ENCODE measurements at places on chromosomes 4 and X.

DNA sequence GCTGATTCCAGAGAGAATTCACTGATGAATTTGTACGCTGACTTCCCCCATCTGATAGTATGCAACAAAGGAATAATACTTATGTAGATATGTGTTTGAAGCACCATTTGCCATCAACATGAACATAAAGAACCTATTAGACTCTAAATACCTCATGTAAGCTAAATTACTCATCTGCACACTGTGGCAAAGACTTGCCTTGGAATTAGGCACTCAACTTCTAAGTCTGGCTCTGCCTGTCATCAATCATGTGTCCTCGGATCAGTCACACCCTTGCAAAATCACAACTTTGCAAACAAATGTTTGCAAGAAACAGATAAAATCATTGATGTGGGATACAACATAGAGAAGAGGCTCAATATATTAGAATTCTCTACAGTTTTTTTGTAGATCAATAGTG lies 169.9 kb upstream of the LDB2 start:
- DNase-seq: no peak

- no peak for DNase-seq
These were observed 46.4 kb downstream of the KDR start for GRCh38 chr4:55078987-55079386.

DNA sequence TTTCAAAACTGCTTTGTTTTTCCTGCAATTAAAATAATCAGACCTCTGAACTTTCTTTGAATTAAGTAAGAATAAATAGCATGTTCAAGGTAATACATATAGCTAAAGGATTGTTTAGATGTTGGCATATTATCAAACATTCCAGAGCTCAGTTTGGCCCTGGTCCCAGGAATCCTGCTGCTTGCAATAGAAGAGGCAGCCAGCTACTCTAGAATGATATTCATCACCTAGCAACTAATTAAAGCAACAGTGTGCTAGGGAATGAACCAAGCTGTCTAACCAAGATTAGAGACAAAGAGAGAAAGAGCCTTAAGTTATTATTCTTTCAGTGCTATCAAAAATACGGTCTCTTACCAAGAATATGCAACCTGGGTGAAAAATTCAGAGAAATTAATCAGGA lies 460.9 kb downstream of the GABRG1 start:
- no peak for DNase-seq

DNA sequence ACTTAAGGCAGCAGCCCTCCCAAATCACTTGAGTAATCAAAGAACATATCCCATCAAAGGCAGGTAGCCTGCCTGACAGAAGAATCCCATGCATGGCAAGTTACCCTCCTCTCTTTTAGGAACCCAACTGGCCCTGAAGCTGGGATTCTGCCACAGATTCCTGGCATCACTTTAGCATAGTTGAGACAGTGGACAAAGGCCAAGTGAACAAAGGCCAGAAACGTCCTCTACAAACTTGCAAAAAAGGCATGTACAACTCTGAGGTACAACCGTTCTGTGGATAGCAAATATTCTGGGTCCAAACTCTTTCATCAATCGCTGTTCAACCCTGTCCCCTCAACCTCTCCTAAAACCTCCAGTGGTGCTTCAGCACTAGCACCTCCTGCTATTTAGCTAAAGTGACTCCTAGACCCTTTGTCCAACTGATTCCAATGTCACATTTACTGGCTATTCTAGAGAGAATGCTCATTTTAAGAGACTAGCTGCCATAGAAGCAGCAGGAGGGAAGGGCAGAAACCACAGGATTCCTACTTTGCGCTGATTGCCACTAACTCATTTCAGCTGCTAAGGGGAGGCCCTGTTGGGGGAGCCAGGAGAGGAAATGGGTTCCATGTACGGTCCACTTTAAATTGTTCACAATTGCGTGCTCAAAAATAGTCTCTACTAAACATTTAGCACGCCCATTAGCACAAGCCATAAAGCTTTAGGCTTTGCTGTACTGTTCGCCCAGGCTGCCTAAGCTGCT lies 105.9 kb downstream of the SHROOM4 start:
- DNase-seq: no peak

GRCh38 chrX:69024161-69024736 lies 141.0 kb downstream of the PJA1 start:
- DNase-seq: no peak

DNA sequence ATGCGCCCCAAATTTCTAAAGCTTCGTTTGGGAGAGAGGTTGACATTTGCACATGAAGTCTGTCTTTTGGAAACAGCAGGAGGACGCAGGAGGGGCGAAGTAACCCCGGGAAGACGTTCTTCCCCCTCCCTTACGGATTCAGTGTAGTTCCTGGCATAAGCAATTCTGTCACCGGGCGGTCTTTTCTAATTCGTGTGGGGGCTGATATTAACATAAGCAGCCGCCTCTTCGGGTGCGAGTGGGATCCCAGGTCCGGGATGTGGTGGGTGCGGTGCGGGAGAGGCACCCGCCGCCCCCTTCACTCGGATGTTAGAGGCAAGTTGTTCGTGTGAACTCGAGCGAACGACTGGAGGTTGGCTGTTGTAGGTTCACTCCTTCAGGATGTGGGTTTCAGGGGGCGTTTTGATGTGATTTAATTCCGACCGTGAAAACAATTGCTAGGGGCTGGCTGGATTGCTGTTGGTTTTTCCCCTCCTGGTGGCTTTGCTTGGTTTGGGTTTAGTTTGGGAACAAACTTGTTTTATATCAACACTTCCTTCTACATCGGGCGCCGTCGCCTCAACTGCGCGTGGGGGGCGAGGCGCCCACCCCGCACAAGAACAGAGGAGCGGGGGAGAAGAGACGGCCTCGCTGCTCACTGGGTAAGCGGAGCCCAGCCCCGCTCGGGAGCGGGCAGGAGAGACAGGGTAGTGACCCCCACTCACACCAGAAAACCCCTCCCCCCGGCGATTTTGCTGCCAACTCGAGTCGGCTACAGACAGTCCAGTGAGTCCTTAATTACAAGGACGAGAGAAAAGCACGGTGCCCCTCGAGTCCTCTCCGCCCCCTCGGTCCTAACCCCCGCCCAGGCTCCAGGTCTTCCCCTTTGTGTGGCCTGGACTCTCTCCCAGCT lies 2.9 kb upstream of the LEF1 start:
- DNase-seq: no peak

GRCh38 chrX:38662640-38663039 lies 101.3 kb downstream of the TSPAN7 start:
- DNase-seq: no peak

DNA sequence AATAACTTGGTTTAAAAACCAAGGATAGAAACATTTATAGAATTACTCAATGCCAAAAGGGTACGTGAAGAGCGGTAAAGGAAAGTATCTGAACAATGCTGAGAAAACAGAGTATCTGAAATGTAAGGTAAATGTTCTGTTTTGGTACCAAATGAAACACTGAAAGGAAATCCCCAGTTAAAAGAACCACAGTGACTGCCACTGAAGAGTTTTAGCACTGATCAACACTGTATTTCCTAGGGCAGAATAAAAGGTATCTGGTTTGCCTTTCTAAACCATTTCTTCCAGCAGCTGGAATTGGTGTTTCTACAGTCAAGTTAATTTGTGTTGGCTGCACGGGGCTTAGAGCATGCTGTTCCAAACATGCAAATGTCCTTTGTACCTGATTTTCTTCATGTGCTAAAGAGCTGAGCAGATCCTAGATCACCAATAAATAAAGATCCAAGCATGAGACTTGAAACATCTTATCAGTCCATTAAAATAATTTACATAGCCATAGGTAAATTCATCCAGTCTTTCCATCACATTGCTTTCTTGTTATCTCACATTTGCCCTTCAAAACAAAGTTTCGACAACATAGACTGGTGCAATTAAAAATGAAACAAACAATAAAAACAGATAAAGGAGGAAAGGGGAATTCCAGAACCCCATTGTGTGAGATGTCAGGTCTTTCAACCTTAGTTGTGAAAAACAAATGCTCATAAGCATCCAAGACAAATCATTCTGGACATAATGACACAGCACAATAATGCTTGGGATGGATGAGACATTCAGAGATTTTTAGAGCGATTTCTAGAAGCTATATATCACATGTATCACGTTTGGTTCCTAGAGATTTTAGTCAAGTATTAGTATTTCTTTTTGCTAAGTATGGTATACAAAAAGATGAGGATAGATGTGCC lies 38.6 kb downstream of the MFAP3L start:
- DNase-seq: no peak

GRCh38 chrX:153684467-153685155 lies 3.1 kb upstream of the SLC6A8 start:
- DNase-seq: no peak

DNA sequence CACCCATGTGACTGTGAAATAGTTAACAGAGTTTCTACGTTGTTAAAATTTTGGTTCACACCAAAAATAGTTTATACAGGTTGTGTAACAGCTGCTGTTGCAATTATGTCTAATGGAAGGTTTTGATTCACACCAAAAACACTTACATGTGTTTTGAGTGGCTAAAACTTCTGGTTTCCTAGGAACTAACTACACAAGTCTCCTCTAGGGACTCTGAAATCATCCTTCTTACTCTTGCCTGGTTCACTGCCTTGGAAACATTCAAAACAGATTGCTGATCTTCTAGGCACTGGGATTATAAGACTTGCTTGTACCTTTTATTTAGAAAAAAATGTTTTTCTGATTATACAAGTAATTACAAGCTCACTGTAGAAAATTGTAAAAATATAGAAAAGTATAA lies 14.9 kb upstream of the MORC4 start:
- no peak for DNase-seq

DNA sequence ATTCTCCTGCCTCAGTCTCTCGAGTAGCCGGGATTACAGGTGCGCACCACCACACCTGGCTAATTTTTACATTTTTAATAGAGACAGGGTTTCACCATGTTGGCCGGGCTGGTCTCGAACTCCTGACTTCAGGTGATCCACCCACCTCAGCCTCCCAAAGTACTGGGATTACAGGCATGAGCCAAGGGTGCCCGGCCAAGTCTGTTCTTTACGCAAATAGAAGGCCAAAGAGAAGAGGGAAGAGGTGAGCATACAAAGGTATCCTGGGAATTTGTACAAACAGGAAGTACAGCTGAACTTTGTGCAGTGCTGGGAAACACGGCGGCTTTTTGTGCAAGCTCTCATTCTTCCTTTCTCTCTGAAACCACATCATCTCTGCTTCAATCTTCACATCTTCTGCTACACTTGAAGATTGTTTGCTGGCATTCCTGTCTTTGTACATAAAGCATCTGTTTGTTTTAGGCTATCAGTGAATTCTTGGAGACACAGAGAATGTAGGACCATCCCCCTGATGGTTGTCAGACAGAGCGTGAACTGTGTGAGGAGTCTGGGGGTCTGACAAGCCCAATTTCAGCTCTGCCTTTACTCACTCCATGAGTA lies 71.9 kb upstream of the PRSS48 start:
- no peak for DNase-seq

GRCh38 chrX:134512566-134512965 lies 52.6 kb downstream of the HPRT1 start:
- DNase-seq: no peak

DNA sequence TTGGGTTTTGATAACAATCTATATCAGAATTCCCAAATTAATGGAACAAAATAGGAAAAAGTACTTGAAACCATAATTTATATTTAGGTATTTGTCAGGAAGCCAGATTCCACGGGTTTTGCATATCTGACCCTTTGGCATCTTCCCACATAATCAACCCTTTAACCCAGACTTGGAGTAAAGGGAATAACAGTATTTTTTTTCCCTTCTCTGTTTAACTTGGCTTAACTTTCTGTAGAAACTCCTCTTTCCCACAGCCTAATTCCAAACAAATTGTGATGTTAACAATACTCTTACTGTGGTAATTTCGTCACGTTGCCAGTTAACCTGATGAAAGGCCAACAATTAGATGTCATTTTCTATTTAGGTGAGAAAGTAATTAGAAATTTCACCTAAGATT lies 49.4 kb upstream of the GUCY1A1 start:
- no peak for DNase-seq

DNA sequence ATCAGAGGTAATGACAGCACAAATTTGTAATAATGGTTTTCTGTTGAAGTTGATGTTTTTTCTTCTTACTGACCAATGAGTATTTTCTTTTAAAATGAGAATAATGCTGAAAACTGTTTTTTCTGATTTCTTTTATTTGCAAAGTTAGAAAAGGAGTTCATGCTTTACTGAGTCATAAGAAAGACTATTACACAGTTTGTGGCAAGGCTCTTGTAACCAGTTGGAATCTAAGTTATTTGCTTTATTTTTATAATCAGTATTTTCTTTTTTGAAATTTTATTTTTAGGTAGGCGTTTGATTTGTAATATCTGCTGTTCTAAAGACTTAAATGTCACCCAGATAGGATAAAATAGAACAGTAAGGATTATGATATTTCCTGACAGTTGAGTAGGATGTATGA lies 25.5 kb downstream of the ANAPC4 start:
- DNase-seq: no peak

- DNase-seq: peak; percentile 6
These were observed 49.5 kb downstream of the PHEX start for GRCh38 chrX:22081475-22082092.

DNA sequence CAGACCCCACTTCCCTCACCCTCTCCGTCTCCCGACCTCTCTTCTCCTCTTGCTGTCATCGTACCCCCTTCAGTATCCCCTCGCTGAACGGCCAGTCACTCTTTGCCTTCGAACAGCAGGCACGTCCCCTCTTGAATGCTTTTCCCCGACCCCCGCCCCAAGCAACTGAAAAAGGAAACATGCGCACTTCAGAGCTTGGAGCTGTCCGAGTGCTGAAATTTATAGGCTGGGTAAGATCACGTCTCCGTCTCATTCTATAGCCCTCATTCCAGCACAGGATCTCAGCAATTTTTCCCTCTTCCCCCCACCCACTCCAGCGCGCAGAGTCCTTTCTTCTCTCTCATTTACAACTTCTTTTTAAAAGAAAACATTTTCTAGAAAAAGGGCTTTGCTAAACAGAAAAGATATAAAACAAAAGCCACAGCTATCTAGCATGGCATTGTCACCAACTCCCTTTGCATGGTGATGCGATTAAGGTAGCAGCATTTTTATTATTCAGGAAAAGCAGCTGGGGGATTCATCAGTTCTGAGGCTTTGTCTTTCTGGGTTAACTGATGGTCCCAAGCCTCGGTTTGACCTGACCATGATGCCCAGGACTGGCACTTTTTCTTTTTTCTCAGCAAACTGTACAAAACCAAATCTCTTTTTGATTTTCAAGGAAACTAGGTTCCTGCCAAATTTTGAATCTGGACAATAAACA lies at the start of gene GLRA2:
TSS of gene GLRA2 (plus strand) at position 247 of the 700 bp plus-strand sequence. CDS start 522 bp downstream, outside the sequence.
- DNase-seq: no peak

DNA sequence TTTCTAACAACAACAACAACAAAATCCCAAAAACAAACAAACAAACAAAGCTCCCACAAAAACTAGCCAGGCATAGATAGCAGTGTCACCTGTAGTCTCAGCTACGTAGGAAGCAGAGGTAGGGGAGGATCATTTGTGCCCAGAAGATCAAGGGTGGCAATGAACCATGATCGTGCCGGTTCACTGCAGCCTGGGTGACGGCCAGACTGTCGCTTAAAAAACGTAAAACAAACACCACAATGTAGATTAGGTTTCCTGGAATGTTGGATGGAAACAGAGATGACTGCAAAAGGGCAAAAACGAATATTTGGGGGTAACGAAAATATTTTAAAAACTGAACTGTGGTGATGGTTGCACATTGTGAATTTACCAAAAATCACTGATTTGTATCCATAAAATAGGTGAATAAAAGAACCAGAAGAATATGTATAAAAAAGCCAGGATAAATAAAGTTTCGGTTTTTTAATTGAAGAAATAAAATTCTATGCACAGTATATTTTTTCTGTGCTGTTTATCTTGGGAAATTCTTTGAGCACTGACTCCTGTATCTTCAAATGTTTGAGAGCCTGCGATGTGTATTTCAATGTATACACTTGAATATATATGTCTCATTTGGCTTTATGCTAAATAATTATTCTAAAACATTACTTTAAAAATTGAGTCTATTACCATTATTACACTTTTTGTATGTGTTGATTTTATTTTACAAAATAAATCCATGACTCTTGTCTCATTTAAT lies 1477.0 kb downstream of the PCDH7 start:
- no peak for DNase-seq
